ENCODE measurements at places on chromosomes 7 and 10.

GRCh38 chr7:108824840-108825580 lies 255.3 kb downstream of the DNAJB9 start:
- peak; percentile 90 for DNase-seq

- DNase-seq, result no peak
Measured at GRCh38 chr7:5777932-5778331, 3.5 kb downstream of the RNF216 start.

- no peak for DNase-seq
Measured at GRCh38 chr10:37712489-37713131, 144.8 kb downstream of the ZNF248 start.

DNA sequence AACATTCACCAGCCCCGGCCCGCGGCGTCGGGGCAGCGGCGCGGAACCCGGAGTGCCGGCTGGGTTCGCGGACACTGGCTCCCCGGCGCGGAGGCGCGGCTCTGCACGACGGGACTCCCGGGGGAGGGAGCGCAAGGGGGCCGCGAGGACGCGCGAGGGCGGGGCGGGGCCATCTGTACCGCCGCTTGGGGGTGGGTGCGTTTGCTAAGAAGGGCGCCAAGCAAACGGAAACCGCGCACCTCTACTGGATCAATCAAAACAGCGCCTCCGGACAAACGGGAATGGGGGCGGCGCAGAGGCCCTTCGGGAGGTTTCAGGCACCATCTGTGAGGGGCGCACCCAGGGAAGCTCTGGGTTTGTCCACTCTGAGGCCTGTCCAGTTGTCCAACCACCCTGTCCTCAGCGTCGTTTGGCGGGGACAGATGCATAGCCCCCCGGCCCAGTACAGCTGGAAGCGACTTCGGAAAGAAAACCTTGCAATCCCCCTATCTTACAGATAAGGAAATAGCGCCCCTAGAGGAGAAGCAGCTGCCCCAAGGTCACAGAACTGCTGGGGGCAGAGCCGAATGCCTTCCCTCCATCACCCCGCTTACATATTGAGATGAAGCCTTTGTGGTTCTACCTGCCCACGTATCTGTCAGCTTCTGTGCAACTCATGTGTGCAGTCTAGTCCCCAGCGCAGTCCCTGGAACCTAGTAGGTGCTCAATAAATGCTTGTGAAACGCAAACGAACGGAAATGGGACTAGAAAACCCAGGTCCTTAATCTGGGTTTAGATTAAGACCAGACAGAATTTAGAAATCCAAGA lies 10.7 kb upstream of the SLIT1 start:
- peak; percentile 56 for DNase-seq

DNA sequence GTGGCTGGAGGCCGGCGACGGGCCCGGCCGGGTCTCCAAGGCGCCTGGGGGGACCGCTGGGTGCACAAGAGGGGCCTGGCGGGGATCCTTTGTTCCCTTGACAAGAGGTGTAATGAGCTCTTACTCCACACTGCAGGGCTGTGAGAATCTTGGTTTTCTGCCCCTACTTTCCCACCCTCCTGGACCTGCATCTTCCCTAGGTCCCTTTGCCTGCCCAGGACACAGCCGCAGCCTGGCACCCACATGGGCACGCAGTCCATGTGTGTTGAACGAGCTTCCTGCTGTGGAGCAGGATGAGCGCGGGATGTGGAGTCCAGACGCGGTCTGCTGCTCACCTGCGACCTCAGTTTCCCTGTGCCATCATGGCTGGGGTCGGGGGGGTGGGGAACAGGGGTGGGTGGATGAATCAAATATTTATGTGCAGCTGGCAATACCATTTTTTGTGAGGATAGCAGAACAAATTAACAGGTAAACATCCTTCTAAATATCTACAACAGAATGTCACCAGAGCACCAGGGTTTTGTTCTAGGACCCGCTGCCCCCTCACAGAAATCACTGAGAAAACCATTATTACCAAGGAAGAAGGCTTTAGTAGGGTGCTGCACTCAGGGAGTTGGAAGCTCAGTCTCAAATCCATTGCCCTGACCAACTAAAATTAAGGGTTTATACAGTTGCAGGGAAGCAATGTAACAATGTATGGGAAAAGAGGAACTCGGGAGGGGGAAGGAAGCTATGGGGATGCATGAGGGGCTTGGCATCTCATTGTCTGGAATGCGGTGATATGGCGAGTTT lies 474 bp upstream of the NSMCE4A start:
- DNase-seq, result no peak

- DNase-seq, result peak; percentile 77
Measured at GRCh38 chr10:122854648-122855047, 9.0 kb upstream of the CUZD1 start.

- DNase-seq, result no peak
Measured at GRCh38 chr7:150337179-150337578, 4.2 kb downstream of the RARRES2 start.

DNA sequence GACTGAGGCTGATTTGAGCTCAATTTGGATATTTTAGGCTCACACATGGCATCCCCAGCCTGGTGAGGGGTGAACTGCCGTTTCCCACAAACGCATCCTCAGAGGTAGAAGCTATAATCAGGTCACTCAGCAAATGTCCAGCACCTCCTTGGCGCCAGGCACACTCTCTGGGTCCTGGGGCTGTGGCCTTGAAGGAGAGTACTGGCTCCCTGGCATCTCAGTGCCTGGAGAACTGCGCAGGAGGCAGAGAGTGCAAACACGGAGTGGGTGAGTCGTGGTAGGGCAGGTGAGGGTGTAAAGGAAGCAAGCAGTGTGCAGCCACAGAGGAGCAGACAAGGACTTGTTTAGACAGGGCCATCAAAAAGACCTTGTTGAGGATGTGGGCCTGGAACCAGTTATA lies 224.0 kb upstream of the ZNF32 start:
- DNase-seq, result no peak

GRCh38 chr10:20622531-20623211 lies 274.4 kb downstream of the NEBL start:
- peak; percentile 89 for DNase-seq

DNA sequence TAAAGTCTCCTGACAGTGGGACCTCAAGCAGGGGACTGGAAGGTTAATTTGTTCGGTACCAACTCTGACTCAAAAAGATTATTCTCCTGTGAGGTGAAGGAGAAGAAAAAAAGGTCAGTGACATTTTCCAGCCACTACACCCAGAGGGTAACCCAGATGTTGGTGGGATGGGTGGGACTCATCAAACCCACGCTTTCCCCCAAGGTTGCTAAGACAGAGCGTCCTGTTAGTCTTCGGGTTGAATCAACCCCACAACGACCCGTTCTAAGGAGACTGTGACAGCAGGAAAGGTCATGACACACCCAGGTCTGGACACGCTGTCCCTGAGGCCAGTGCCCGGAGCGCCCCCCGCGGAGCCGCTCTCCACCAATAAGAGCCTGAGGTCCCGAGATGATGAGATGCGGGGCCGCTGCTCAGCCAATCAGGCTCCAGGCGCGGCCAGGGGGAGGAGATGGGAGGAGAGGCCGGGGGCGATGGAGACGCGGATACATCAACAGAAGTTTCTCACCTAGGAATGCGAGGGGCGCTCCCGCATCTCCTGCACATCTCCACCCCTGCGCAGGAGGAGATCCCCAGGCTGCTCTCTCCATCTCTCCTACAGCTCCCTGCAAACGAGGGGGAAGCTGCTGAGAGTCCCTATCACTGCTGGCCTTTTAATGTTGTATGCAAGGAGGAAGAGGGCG lies at the start of gene WNT16:
Gene WNT16 (plus strand): TSS at position 493 of the 683 bp plus-strand sequence. CDS start 293 bp downstream, outside the sequence.
- DNase-seq, result no peak

DNA sequence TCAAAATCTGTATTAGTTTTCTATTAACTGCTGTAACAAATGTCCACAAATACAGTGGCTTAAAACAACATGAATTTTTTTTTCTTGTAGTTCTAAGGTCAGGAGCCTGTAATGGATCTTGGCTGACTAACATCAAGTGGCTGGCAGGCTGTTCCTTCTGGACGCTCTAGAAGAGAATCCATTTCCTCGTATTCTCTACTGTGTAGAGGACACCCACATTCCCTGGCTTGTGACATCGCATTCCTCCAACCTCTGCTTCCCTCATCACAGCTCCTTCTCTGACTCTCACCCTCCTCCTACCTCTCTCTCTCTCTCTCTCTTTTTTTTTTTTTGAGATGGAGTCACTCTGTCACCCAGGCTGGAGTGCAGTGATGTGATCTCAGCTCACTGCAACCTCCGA lies 4.8 kb upstream of the CALHM1 start:
- no peak for DNase-seq

GRCh38 chr7:146741911-146742310 lies 625.3 kb downstream of the CNTNAP2 start:
- DNase-seq, result no peak

- no peak for DNase-seq
Measured at GRCh38 chr7:138549082-138549481, 89.0 kb downstream of the TRIM24 start.

DNA sequence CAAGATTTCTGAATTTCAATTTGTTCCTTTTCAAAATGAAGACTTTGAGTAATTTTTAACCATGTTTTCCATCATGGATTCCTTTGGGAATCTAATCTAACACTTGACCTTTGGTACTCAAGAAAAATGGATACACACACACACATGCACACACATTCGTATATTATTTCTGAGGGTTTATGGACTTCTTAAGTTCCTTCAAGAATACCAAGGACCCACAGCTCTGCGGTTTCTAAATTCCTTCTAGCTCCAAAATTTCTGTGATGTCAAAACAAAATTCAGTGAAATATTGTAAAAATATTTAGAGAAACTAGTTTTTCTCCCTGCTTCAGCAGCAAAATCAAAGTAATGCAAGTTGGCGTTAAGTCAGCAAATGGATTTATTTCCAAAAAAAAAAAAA lies 98.3 kb upstream of the FAM13C start:
- DNase-seq, result no peak

GRCh38 chr7:101496017-101496416 lies 133.1 kb downstream of the MYL10 start:
- no peak for DNase-seq

- DNase-seq, result no peak
Measured at GRCh38 chr10:10712155-10712704, 305.4 kb upstream of the CELF2 start.

DNA sequence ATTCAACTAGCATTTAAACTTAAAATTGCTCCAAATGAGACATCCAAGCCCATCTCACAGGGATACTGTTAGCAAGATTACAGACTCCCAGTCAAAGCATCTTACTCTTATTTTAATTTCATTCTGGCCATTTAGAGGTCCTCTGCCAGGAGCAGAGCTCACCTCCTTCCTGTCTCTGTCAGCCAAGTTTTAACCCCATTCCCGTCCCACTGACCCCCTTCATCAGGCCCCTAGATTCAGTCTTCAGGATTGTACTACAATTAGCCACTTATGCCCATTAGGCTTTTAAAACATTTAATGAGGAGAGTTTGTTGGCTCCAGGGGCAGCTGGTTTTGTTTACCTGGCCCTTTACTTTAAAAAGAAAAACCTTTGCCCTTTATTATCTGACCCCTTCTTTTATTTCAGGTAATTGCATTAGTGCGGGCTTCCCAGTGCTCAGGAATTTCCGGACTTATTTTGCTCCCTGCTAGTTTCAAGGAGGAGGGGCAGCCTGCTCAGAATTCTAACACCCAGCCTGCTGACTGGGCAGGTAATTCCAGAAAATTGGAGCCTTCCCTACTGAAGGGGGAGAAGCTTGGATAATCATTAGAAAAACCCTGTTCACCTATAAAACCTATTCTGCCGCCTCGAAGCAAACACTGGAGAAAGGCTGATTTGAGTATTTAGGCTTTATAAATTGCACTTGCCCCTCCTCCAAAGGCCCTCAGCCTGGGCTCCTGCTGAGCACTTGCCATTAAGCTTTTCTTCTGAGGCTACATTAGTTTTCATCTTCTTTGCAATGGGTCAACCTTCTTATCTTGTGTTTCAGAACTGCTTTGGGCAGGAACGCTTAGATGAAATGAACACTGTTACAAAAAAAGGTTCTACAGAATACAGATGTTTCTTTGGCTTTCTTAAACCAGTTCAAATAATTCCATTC lies 200.5 kb upstream of the HPS1 start:
- no peak for DNase-seq

- no peak for DNase-seq
Measured at GRCh38 chr7:122413339-122413738, 108.8 kb upstream of the FEZF1 start.

GRCh38 chr10:67015225-67015624 lies 89.4 kb downstream of the LRRTM3 start:
- DNase-seq, result no peak

DNA sequence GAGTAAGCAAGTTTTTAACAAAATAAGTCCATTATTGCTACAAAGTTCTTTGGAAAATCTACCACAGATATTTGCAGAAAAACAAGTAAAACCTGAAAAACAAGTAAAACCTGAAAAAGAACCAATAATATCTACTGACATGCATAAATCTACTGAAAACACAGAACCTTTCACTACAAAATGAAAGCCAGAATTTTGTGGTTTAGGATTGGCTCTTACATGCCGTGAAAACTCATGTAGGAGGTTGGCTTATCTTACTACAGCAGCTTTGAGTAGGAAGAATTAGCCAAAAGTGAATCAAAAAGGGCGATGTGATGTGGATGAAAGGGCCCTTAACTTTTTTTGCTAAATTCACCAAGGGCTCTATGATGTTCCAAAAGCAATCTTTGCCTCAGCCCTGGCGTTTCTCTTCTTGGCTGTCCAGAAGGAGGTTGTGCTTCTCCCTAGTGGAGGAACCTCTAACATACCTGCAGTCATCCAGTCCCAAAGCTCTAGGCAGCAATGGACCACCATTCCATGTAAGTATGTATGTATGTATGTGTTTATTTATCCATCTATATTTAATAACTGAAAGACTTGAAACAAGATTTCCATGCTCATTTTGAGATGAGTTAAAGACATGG lies 93.5 kb upstream of the ZNF804B start:
- DNase-seq, result no peak

GRCh38 chr10:22570733-22571430 lies 143.5 kb downstream of the PIP4K2A start:
- no peak for DNase-seq

DNA sequence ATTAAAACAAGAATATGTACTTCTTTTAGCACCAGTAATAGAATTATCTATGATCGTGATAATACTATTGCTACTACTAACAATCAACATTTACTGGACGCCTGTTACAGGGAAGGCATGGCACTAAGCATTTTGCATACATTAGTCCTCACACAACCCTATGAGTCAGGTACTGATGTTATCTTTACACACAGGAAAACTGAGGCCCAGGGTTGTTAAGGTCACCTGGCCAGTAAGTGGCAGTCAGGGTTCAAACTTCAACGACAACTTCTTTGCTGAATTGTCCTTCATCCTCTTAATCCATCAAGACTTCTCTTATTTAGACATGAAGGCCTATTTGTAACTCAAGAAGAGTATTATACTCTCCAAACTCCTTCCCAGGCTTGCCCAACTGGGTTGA lies 41.9 kb upstream of the ACSL5 start:
- DNase-seq, result no peak

- peak; percentile 65 for DNase-seq
Measured at GRCh38 chr7:92641921-92642511, 51.8 kb upstream of the FAM133B start.

GRCh38 chr10:118916777-118917176 lies 112.7 kb upstream of the NANOS1 start:
- DNase-seq, result no peak

GRCh38 chr10:93383562-93383981 lies 98.6 kb downstream of the MYOF start:
- peak; percentile 99 for DNase-seq
